ENCODE measurements at places on chromosomes 7 and 10.

- no peak for DNase-seq
These were observed 2.2 kb downstream of the MORN4 start for GRCh38 chr10:97631098-97631497.

GRCh38 chr10:23190872-23191763, 994 bp upstream of the PTF1A start:
- DNase-seq: no peak

GRCh38 chr10:51630640-51631005, 68.8 kb downstream of the CSTF2T start:
- no peak for DNase-seq

DNA sequence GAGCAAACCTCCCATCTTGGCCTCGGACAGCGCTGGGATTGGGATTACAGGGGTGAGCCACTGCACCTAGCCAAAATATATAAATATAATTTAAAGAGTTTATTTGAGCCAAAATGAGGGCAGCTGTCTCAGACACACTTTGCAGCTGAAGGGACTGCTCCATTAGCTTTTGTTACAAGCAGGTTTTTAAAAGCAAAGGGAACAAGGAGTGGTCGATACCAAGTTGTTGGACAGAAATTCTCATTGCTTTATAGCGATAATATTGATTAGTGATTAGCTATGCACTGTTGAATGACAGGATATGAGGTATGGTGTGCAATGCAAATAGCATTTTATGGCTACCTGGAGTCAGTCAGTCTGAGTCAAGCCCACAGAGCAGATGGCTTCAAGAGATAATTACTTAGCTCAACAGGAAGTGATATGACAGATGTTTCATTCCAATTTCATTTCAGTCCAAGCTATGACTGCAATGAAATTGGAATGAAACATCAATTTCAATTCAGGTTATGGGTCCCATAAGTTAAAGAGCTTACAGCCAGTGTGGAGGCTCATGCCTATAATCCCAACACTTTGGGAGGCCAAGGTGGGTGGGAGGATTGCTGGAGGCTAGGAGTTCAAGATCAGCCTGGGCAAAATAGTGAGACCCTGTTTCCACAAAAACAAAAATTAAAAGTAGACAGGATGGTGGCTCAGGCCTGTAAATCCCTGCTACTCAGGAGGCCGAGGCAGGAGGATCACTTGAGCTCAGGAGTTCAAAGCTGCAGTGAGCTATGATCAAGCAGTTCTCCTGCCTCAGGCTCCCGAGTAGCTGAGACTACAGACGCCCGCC, 23.1 kb downstream of the TYW1 start:
- no peak for DNase-seq

DNA sequence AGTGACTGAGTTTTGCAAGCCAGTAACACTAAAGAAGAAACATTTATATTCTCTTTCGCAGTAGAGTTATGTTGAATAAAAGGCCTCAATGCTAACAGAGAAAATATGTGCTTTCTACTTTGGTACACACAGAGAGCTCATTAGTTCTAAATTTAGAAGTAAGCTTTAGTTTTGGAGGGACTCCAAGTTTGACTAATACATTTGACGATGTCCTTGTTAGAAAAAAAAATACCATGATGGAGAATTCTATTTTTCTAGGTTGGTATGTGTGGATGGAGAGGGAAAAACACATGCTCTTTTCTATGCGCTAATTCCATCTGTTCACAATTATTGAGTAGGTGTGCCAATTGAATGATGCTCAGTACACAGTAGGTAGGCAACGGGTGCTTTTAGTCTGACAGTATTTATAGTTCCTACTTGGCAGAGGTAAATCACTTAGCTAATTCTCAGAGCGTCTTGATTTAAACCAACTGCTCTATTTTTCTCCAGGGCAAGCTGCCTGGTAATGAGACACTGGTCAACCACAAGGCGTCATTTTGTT, 327.2 kb upstream of the AKR1E2 start:
- no peak for DNase-seq

DNA sequence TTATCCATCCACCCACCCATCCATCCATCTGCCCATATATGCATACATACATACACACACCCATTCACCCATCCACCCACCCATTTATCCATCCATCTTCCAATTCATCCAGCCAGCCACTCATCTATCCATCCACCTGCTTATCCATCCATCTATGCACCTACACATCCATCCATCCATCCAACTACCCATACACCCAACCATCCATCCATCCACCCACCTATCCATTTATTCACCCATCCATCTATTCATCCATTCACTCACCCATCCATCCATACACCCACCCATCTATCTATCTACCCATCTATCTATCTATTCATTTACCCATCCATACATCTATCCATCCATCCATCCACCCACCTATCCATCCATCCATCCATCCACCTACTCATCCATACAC, 17.3 kb downstream of the TMEM72 start:
- DNase-seq: no peak

GRCh38 chr7:90965211-90965610, 299.0 kb upstream of the FZD1 start:
- DNase-seq: no peak

DNA sequence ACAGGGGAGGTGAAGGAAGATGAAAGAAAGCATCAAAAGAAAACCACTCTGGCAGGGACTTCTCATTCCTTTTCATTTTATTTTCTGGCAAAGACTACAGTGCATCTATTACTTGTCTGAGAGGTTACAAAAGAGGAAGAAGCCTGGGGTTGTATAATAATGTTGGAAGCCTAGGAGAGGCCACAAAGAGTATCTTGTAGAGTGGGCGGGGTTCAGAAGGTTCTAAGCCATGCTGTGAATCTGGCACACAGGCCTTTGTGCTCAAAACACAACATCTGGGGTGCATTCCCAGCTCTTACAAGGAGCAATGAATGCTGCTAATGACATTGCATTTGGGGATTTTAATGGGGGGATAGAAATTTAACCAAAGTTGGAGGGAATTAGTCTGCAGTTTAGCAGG, 49.4 kb downstream of the MRPL32 start:
- DNase-seq: no peak

DNA sequence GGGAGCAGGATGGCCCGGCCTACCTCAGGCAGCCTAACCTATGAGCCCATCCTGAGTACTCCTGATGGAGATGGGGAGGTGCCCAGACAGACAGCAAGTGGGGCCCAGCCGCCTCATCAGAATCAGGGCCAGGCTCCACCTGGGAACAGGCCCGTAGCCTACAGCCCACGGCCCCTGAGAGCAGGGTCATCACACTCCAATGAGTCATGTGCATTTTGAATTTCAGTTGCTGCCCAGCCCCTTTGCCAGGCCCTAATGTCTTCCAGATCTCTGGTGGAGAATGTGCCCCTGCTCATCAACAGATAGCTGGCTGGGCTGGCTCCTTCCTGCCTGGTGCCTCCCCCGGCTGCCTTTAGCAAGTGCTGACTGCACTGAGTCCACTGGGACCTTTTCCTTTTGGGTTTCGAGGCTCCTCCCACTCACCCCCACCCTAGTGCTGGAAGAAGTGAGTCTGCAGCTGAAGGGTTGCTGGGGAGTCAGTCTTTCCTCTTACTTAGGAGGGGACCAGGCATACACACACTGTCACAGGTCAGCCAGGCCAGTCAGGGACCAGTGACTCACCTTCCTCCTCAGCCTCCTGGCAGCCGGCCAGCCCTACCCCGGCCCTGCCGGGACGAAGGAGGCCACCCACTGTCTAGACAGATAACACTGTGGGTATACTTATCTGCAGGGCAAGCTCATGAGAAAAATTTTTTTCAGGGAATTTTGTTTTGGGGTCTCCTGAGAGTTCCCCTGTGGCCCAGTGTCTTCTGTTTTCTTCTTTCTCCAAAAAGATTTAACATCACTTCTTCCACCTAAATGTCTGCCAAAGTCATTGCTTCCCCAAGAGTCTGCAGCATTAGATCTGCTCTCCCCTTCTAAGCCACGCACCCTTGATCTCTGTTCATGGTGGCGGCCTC, 9.1 kb upstream of the ASIC3 start:
- peak; percentile 70 for DNase-seq

- DNase-seq: no peak
These were observed 770.6 kb downstream of the CCSER2 start for GRCh38 chr10:85098835-85099521.

DNA sequence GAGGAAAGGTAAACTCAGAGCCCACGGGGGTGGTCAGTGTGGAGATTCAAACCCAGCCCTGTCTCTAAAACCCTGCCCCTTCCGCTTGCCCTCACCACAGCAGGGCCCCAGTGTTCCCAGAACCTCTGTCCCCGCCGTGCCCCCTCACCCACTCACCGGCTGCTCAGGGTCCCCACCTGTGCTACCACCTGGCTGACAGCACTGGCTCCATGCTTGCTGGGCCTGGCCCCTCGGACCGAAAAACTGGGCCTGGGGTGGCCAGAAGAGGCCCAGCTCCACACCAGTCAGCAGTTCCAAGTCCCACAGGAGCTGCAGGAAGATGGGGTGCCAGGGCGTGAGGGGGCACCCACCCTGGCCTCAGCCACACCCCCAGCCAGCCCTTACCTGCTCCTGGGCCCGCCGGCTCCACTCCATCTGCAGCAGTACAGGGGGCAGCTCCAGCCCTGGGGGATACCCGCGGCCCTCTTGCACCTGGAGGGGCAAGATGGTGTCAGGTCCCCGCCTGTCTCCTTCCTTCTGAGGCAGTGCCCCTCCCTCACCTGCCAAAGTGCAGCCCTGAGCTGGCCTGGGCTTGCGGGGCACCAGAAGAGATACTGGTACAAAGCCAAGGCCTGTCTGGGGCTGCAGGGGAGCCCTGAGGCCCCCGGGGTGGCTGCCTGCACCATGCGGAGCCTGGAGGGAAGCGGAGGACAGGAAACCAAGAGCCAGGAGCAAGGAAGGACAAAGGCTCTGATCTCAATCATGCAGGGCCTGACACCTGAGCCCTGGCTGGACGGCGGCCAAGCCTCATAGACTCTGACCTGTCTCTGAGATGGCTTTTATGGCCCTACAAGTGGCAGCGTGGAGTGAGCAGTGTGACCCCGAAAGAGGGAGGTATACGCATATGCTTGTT, 11.7 kb downstream of the ATP6V1F start:
- DNase-seq: no peak

GRCh38 chr10:77116904-77117303, 520.7 kb downstream of the KCNMA1 start:
- no peak for DNase-seq

DNA sequence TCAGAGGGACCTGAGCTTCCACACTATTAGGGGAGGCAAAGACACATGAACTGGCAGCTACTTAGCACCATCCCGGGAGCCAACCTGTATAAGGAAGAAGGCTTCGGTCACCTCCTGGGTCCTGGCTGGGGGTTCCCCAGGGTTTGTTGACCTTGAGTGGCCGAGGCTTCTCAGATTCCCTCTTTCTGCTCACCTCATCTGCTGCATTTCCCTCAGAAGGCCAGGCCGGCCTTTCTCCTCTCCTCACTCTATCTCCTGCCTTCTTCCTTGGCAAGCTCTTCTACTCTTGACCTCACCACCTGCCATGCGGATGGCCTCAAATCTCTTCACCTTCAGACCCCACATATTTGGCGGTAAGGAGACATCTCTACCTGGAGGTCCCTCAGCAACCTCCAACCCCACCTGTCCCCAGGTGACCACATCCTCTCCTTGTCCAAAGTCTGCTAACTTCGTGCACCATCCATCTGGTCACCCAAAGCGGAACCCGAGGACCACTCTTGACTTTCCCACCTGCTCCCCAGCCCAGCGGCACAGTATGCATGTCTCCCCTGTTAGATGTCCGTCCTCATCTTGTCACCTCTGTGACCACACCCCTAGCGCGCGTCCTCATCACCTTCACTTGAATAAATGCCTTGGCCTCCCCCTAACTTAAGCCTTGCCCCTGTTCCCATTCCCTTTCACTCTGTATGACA, 133.8 kb upstream of the UNC5B start:
- no peak for DNase-seq

DNA sequence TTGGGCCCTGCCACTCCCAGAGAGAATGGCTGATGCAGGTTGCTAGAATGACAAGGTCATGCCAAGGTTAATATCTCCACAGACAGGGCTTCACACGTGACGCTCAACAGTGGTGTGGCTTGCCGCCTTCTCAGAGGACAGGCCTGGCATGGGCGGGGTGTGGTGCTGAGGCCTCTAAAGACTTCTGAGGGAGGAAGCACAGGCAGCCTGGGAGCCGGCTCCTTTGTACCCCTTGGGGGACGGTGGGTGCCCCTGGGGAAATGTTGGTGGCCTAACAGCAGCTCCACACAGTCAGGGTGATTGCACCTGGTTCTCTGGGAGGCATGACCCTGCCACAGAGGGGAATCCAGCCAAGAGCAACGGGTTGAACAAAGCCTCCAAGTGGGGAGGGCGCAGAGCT, 115.1 kb downstream of the PKD1L1 start:
- no peak for DNase-seq

DNA sequence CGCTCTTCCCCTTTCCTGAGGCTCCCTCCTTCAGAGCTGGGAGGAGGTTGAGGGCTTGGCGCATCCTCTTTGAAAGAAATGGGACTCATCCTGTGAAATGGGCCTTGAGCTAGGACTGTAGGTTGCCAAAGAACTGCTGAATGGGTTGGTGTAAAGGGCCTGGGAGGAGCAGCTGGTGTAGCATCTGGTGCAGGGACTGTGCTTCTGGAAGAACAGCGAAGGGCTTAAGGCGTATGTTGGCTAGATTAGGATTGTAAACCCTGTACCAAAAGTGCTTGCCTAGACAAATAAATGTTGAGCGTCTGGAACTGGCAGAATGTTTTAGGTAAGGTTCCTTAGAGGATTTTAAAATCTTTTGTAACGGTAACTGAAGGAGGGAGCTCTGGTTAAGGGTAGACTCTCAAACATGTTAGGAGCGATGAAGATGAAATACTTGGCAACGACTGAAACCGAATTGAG, 563 bp downstream of the STAM start:
- no peak for DNase-seq

GRCh38 chr7:31102973-31103850, 51.1 kb downstream of the ADCYAP1R1 start:
- no peak for DNase-seq

- DNase-seq: no peak
These were observed 97.7 kb downstream of the CUBN start for GRCh38 chr10:17031637-17032635.

GRCh38 chr7:42831718-42832522, 80.0 kb downstream of the C7orf25 start:
- DNase-seq: no peak

GRCh38 chr7:34062826-34063225, 157.5 kb downstream of the BMPER start:
- DNase-seq: no peak

DNA sequence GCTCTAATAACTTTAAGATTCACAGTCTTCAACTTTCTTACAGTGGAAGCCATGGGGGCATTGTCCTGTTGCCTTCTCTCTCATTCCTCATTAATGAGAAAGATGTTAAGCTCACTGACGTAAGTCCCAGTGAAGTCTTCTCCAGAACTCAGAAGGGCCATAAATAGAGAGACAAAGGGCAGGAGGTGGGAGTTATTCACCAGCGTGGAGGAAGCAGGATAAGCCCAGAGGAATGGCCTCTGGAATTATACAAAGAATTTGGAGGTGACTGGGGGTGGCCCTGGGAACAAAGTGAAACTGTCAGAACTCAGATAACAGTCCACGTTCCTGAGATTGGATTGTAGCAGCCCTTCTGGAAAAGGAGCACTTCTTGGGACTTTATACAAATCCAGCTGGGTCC, 52.4 kb downstream of the SORBS1 start:
- no peak for DNase-seq
